ENCODE measurements at places on chromosomes 11 and 22.

DNA sequence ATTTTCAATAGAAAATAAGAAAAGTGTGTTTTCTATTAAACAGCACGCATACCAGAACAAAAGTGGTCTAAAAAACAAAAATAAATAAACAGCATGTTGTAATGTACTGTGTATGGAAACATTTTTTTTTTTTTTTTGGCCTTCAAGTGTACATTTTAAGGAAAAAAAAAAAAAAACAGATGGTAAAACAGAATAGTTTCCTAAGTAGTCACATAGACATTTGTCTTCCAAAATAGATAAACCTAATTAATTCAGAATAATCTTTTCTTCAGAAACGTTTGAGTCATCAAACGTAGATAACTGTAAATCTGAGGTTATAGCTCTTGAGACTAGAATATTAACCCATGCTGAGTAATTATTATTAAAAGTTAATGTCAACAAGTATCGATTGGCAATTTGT lies 396 bp upstream of the CFAP300 start:
- ATAC-seq, result no peak

GRCh38 chr11:114066046-114066648 lies 6.6 kb downstream of the ZBTB16 start:
- no peak for ATAC-seq

GRCh38 chr11:118194835-118195627 lies 18.6 kb upstream of the SCN2B start:
- no peak for ATAC-seq

DNA sequence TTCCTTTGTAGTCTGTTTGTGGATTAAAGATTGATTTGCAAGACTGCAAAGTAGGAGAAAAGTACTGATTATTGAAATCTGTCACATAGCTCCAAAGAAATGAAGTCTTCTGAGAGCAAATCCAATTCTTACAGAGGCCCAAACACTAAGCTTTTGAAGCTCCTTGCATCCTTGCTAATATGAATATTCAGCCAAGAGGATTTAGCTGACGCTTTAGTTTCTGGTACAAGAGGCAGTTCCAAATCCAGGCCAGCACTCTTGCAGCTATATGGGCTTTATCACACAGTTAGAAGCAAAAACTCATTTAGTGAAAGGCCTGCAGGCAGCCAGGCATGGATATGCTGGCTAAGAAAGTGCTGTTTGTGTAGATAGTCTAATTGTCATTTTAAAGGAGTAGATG lies 12.7 kb downstream of the PAAF1 start:
- ATAC-seq, result no peak

DNA sequence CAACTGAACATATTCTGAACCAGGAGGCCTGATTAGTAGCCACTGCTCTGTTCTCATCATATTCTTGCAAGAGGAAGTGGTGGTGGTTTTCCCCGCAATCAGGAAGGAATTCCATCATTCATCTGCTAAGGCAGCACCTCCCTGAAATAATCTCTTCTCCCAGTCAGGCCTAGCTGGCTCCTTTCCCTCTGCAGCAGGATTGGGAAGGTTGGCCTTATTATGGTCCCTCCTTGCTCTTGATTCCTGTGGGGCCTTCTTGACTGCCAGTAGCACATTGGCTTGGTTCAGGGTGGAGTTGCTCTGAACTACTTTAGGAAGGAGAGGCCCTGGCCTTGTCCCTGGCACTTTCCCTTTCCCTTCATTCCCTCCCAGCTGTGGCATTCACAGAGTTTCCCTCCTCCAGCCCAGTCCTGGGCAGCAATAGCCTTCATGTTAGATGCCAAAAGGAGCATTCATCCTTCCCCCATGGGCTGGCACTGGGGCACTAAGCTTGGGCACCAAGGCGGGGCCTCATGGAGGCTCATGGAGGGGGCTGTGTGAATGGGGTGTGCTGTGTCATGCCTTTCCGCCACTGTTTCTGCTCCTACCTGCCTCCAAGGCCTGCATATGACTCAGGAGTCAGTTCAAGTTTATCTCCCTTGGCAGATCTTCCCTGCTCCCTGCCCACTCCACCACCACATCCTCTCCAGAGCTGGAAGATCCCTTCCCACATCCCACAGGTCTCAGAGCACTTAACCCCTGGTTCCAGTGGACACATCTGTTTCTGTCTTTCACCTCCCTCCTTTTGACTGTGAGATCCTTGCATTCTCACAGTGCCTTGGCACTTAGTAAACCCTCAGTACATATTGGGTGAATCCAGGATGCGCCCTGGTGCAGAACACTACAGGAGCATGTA lies 27.6 kb upstream of the CD44 start:
- no peak for ATAC-seq

- peak; percentile 17 for ATAC-seq
Measured at GRCh38 chr22:20319041-20319744, 667 bp downstream of the DGCR6L start.

GRCh38 chr11:40432358-40432757 lies 1027.1 kb downstream of the LRRC4C start:
- no peak for ATAC-seq

- ATAC-seq, result no peak
Measured at GRCh38 chr22:31773416-31773815, 19.6 kb downstream of the DEPDC5 start.

- ATAC-seq, result no peak
Measured at GRCh38 chr11:83036701-83037100, 35.0 kb downstream of the RAB30 start.

DNA sequence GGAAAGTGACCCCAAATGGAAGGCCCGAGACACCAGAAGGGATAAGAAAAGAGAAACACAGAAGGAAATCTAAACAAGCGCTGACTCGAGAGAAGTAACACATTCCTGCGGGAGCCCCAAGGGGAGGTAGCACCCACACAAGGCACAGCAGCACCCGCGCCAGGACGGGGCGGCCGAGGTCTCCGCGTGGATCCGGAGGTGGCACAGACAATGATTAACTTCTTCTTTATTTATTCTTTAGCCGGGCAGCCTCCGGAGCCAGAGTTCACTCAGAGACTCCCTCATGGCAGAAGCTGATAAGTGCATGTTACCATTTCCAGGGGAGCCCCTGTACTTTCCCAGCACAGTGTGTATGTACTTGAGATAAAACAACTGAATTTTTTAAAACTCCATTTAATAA lies 5.1 kb downstream of the TOLLIP start:
- ATAC-seq, result no peak

GRCh38 chr22:44454113-44454769 lies 43.8 kb downstream of the RTL6 start:
- no peak for ATAC-seq

DNA sequence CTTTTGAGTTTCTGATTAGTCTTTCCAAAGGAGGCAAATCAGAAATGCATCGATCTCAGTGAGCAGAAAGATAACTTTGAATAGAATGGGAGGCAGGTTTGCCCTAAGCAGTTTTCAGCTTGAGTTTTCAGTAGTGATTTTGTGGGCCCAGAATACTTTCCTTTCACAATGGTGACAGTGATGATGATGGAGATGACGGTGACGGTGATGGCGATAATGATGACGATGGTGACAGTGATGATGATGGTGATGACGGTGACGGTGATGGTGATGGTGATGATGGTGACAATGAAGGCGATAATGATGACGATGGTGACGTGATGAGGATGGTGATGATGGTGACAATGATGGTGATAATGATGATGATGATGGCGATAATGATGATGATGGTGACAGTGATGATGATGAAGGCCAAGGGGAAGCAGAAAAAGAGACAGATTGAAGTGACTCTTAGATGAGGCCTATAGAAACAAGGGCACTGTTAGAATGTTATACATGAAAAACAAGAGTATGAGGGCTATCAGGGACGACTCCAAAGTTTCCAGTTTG lies 153.4 kb upstream of the B3GAT1 start:
- ATAC-seq, result no peak

- no peak for ATAC-seq
Measured at GRCh38 chr11:7549681-7550080, 35.9 kb downstream of the PPFIBP2 start.

GRCh38 chr11:96287822-96288439 lies 55.1 kb downstream of the MAML2 start:
- ATAC-seq, result no peak

- peak; percentile 71 for ATAC-seq
Measured at GRCh38 chr11:73157101-73158010, 15.2 kb upstream of the FCHSD2 start.

- no peak for ATAC-seq
Measured at GRCh38 chr11:2360081-2360642, 16.9 kb upstream of the CD81 start.

DNA sequence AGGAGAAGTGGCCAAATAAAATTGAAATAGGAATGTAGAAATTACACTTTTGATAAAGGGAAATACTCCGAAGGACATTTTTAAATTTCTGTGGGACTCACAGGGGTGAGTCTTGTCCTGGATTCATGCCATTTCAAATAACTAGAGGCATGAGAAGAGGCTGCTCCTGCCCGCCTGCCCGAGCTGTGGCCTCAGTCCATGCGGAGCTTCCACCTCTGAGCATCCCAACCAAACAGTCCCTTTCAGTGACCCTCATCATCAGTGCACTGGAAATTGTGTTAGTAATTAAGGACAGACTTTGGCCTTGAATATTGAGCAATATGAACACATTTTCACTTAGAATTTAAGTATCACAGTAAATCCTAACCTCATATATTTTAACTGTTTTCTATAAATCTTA lies 25.6 kb downstream of the GRIA4 start:
- no peak for ATAC-seq

GRCh38 chr11:121106812-121107211 lies 5.8 kb downstream of the TECTA start:
- no peak for ATAC-seq

- ATAC-seq, result no peak
Measured at GRCh38 chr11:11916981-11917399, 75.2 kb downstream of the USP47 start.

DNA sequence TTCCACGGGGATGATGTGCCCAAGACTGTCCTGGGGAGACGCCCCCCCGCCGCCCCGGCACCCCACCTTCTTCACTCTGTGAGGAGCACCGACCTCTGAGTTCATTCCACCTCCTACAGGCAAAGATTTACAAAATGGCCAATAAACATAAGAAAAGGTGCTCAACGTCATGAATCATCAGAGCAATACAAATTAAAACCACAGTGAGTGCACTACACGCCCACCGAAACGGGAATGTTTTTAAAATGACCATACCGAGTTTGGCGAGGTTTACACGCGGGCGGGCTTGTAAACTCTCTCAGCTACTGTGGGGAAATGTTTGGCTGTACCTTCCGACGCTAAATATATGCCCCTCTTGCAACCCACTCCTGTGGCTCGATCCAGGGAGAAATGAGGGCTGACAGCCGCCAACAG lies 7.9 kb downstream of the NPTXR start:
- ATAC-seq, result no peak

GRCh38 chr11:134331354-134332188 lies at the start of gene GLB1L2:
Gene GLB1L2 (plus strand): TSS chr11:134331988. CDS start chr11:134332062, 74 bp downstream.
- ATAC-seq, result peak; percentile 91

DNA sequence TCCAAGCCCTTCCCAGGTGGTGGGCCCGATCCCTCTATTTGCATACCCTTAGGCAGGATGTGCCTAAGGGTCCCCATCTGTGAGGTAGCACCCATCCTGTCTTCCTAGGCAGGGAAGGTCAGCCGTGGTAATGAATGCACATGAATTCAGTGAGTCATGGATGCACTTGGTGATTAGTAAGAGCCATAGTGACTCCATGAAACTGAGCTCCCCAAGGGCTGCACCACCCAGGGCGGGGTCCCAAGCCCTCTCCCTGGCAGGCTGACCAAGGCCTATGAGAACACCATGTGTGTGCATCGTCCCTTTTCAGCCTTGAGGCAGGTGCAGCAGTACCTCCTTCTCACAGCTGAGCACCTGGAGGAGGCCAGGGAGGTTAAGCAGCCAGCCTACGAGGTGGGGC lies 15.6 kb upstream of the SUSD2 start:
- ATAC-seq, result no peak

DNA sequence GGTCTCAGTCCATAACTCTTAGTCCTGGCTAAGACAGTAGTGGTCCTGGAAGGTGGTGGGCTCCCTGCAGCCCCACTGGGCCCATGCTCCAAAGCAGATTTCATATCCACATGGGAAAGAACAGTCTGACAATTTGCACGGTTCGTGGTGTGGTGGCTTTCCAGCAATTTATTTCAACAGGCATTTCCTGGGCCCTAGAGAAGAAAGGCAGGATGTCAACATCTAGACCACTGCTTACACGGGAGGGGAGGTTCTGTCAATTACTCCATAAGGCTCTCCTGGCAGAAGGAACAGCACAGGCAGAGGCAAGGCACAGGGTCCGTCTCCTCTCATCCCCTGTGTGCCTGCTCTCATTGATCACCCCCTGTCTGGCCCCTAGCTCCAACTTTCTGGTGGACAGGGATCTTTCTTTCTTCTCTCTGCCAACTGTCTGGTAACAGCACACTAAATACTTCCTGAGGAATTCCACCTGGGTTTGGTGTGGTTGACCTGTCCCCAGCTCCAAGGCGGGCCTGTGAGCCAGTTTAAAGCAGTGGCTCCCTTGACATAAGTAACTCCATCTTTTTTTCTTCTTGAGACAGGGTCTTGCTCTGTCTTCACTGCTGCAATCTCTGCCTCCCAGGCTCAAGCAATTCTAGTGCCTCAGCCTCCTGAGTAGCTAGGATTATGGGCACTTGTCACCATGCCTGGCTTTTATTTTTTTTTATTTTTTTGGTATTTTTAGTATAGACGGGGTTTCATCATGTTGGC lies 5.1 kb upstream of the A4GALT start:
- ATAC-seq, result no peak

DNA sequence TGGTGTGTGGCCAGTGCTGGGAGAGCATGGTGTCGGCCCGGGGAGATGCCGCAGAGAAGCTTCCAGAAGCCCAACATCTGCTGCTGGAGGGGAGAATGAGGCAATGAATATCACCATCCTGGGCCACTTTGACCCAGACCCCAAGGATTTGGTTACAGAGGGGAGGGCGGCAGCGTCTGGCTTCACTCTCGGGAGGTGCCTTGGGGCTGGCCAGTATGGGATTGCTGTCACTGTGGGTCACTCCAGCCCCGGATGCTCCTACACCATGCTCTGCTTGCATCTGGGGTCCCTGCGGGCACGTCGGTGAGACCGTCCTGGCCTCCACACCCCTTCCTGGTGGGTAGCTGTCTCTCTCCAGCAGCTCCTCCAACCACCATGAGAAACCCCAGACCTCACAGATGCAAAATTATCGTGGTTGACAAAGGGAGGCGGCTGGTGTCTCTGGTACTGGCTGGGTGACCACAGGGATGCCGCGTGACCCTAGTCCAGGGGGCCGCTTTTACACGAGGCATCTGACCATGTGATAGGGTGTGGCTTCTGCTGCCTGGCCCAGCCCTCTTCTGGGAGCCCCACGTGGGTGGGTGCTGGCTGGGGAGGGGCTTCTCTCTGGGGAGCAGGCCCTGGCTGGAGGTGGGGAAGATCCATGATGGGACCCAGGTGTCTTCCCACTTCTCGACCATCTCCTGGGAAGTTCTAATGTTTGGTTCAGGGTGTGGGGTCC lies 5.7 kb downstream of the KCNQ1 start:
- no peak for ATAC-seq
